ENCODE measurements at places on chromosomes 12 and 14.

DNA sequence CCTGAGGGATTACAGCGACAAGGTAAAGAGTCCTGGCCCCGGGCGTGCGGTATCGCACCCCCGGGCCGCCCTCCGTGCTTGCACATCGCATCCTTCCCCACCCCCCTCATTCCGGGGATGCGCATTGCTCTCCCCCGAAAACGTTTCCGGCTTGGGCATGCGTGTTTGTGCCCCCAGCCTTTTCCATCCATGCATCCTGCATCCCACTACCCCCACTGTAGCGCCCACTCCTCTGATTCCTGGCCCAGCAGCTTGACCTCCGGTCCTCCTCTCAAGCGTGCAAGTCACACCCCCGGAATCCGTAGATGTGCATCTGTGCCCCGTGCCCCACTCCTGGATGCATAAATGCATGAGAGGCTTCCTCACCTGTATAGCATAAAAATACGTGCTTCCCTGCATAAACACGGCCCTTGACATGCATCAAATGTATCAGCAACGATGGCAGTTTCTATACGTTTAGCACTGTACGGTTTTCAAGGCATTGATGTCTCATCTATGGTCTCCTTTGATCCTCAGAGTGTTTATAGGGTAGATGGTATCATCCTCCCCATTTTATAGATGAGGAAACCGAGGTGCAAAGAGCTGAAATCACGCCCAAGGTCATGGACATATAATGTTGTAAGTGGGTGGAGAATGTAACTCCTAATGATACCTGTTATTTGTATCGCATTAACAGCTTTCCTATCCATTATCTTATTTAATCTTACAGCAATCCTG lies 484 bp downstream of the RIC8B start:
- DNase-seq = peak; percentile 8

- DNase-seq = no peak
Measured at GRCh38 chr12:96352161-96352835, 47.9 kb downstream of the CDK17 start.

DNA sequence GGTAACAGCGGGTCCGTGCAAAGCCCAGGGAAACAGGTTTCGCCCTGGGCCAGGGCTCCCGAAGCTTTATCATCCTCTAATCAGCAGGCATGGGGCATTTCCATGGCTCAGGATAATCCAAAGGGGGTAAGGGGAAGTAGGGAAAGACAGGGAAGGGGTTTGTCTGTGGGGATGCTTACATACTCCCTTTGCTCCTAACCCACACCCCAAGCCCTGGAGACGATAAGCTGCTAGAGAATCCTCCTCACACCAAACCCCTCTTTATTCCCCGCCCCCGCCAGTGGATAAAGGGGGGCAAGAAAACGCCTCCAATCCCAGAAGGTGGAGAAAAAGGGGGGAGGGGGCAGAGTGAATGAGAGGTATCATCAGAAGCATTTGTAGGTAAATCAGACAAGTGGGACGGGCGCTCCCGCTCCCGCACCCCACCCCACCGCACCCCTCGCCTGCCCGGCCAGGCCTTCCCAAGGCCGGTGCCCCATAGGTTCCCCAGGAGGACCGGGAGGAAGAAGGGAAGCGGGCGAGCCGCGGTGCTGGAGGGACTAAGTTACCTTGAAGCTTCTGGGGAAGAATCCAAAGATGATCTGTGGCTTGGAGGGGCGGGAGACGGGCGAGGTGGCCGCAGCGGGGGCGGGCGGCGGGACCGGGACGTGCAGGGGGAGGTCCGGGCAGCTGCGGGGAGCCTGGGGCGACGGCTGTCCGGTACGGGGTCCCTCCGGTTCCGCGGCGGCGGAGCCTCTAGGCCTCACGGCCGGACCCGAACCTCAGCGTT lies 762 bp downstream of the PPP2R5E start:
- no peak for DNase-seq

DNA sequence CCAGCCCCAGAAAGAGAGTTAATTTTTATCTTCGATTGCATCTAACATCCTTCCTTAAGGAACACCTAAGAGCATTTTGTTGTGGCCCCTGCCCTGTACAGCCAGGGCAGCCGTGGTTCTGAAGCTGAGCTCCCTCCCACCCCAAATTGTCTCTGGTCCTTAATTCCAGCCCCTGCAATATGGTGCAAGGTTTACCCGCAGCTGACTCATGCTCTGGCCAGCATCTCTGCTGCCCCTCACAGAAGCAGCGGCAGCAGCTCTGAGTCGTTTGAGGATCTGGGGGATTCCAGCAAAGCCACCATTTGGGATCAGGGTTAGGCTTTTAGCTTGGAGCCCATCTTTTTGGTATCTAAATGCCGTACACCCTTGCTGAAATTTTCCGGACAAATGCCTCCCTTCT lies 3.3 kb downstream of the DLK1 start:
- peak; percentile 25 for DNase-seq

DNA sequence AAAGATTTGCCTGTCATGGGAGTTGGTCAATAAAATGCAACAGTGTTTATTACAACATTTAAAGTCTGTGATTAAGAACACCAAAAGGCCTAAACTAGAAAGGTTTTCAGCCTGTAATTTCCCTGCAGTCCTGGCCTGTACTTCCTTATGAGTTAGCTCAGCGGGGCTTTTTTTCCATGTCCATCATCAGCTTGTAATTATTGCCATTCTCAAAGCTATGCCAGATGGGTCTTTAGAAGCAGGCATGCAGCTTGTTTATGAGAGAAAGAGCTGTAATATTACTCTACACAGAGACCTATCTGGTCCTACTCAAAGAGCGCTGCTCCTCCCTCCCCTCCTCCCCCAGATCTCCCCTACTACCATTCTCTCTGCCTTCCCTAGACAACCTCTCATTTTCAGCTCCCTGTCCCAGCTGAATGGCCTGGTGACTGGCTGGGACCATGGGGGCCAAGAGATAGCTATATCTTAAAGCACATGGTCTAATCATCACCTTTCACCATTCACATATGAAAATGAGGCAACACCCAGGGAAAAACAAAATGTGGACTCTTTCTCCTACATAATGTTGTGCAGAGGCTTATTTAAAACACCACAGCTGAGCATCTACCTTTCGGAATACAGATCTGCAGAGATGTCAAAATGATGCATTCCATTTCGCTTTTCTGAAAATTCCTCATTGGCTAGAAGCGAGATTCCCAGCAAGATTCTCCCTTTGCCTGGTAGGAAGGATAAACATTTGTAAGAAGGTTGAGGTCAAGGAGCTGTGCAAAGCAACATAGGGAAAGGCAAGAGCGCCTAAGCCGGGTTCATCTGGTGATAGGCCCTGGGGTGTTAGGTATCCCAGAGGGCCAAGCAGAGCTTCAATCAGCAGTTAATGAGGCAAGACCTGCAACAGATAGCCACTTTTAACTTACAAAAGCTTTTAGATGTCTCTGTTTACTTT lies 209.7 kb upstream of the CDKN3 start:
- DNase-seq = peak; percentile 31

DNA sequence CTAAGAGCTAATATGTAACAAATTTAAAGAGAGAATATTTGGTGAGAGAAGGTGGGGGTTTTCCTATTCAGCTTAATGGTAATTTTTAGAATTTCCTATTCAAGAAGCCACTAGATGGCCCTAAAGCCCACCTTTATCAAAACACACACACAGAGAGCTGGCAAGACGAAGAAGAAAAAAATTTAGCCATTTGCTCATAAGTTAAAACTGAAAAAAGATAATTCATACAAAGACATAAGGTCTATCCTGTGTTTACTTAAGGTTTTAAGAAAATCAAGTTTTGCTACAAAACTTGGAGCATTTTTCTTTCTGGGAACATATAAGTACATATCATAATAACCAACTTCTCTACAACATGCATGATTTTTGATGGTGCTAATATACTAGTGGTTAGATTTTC lies 46.8 kb upstream of the PCED1B start:
- peak; percentile 72 for DNase-seq

DNA sequence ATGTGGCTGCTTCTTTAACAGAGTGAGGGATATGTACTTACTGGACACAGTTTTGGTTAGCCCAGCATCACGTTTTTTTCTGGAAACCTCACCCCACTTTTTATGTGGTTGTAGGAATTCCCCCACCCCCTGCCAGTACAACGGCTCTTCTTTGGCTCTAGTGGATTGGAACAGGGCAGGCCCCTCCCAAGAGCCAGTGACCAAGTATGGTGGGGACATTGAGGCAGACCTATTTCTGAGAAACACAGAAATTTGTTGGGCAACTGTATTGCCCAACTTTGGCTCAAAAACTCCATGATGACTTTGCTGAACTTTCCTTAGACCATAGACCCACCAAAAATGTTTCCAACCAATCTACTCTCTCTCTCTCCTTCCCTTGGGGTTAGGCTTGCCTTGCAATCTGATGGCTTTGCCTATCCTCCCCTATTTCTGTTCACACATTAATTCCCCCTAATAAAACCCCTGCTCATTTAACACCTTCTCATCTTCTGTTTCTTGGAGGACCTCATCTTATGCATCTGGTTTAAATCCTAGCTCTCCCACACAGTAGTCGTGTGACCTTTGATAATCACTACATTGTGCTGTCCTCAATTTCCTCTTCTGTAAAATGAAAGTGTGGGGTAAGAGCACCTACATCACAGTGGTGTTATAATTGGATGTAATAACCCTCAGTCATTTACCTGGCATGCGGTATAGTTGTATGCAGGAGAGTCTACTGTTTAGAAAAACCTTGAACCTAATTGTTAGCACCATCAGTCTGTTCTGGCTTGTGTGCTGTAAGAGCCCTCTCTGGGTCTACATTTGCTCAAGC lies 71.7 kb downstream of the IGF1 start:
- DNase-seq = no peak

- DNase-seq = no peak
Measured at GRCh38 chr12:19749906-19750574, 310.7 kb downstream of the AEBP2 start.

DNA sequence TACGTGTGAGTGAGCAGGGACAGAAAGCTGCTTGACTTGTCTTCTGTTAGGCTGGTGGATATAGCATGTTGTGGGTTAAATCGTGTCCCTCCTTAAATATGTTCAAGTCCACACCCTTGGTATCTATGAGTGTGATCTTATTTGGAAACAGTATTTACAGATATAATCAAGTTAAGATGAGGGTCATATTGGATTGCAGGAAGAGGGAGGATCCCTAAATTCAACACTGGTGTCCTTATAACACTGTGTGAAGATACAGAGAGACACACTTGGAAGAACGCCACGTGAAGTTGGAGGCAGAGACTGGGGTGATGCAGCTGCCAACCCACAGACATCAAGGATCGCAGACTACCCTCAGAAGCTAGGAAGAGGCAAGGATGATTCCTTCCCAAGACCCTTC lies 275.2 kb upstream of the SSTR1 start:
- no peak for DNase-seq

DNA sequence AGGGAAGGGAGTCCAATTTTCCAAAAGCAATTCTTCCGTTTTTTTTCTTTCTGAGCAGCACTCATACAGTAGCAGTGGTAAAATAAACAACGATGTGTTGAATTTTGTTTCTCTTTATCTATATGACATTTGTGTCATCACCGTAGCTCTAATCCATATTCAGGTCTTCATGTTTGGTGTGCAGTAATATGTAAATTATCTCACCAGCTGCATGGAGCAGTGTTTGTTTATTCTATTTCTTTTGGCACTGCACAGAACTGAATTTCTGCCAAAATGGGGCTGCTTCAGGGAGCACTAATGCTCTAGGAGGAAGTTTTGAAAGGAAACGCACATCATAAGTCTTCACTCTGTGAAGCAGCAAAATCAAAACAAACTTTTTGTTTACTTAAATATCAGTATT lies 130.0 kb upstream of the NPAS3 start:
- peak; percentile 26 for DNase-seq

DNA sequence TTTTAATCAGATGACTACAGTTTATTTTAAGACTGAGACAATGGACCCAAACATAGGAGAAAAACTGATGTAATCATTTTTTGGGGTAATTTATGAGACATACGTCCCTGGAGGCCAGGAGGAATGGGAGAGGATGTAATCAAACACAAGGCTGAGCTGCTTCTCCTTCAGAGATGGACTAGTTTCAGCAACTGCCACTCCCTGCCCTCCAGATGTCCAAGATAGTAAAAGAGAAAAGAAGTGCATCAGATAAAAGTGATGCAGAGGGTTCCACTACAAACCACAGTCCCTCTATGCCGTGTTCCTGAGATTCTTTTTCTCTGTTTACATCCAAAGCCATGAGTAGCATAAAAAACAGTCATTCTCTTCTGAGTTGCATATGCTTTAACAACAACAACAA lies 101.1 kb downstream of the DACT1 start:
- DNase-seq = peak; percentile 76

DNA sequence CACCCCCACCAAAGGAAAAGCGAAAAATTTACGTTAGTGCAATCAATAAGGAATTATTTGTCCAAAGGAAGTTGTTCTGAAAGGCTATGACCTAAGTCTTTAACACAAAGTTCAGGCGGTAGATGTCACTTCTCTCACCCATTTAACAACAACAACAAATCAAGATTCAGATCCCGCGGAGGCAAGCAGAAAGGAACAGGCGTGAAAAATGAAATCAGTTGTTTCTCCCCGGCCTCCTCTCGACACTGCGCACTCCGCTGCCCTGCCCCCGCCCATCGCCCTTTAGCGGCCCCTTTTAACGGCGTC lies 1.4 kb downstream of the DENND5B start:
- no peak for DNase-seq

GRCh38 chr12:79063258-79063657 lies 198.7 kb downstream of the SYT1 start:
- peak; percentile 17 for DNase-seq

DNA sequence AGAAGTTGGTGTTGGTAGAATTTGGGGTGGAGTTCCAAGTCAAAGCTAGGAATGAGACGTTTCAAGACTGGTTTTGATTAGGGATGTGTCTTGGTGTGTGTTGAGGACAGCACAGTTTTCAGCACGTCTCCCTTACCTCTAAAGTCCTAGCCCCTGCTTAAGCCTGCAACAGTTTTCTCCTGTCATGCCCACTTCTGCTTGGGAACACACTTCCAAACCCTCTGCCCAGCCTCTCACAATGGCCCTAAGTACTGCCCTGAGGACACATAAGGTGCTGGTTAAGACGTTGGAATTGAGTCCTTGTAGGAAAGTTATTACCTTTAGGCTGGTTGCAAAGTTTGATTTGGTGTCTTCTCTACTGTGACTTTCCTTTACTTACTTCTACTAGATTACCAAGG lies 710 bp upstream of the BMAL2 start:
- no peak for DNase-seq

DNA sequence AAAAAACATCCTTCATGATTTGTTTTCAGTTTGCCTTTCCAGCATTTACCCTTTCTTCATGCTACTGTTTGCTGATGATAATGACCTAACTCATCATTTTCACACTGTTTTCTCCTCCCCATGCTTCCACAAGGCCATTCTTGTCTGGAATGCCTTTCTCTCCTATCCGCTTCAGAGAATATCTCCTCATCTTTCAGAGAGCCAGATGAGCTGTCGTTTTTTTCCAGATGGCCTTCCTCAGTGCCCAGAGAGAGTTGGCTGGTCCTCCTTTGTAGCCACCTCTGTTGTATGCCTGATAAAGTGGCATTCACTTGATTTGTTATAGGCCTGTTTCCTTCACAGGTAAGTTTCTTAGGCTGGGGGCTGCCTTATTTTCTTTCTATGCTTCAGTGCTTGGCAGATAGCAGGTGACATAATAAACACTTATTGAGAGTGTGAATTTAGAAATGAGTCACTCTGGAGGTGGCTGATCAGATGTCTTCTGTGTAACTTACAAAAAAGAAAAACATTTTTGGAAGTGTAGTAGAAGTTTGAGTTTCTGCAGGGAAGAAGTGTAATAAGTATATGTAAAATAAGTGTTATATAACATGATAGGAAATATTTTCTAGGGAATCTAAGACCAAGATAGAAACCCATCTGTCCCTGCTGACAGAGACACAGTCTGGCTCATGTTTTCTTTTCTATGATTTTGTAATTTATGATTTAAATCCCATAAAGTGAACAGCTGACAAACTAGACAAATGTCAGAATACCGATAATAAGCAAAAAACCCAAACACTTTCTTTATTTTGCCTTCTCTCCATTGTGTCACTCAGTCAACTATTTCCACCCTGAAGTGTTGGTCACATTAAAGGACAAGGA lies 174.5 kb downstream of the DACT1 start:
- DNase-seq = no peak
